ENCODE measurements at places on chromosomes 12 and 14.

GRCh38 chr12:114391088-114391487 lies 14.9 kb downstream of the TBX5 start:
- no peak for DNase-seq

- no peak for DNase-seq
These were observed 4.9 kb downstream of the PTCSC3 start for GRCh38 chr14:36171607-36172006.

- DNase-seq, result no peak
These were observed 439.4 kb downstream of the CCDC91 start for GRCh38 chr12:28629691-28630090.

DNA sequence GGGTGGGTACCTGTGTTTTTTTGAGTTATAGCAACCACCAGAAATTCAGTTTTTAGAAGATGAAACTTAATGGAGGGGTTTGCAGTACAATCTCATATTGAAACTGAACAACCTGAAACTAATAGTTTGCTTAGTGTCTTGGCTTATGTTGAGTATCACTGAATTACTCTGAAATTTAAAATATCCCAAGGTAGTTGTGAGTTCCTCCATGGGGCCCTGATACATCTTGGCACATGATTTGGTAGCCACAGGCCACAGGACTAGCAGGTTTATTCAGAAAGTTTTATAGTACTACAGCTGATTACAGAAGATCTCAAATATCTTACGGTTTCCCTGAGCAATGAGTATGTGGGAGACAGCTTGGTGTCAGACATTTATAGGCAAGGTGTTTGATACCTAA lies 10.4 kb downstream of the PTGES3 start:
- DNase-seq, result no peak

DNA sequence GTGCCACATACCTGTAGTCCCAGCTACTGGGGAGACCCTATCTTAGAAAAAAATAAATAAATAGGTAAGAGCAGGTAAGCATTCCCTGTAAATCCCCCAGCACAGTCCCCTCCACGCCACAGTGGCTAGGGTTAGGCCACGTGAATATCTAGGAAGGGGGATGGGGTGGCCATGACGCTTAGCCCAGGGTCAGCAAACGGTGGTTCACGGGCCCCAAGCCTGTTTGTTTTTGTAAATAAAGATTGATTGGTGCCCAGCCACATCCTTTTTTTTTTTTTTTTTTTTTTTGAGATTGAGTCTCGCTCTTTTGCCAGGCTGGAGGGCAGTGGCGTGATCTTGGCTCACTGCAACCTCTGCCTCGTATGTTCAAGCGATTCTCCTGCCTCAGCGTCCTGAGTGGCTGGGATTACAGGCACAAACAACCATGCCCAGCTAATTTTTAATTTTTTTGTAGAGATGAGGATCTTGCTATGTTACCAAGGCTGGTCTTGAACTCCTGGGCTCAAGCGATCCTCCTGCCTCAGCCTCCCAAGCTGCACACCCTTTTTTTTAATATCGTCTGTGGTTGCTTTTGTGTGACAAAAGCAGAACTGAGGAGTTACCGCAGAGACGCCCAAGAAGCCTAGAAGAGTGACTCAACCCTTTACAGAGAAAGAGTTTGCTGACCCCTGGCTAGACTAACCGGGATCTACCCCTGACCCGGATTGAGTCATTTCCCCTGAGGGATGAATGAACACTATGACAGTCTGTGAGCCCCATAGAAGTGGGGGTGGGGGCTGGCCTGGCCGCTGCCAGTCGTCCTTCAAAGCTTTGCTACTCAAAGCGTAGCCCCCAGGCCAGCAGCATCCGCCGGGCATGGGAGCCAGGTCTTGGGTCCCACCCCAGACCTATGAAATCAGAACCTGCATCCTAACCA lies 113.7 kb upstream of the NCOR2 start:
- no peak for DNase-seq

DNA sequence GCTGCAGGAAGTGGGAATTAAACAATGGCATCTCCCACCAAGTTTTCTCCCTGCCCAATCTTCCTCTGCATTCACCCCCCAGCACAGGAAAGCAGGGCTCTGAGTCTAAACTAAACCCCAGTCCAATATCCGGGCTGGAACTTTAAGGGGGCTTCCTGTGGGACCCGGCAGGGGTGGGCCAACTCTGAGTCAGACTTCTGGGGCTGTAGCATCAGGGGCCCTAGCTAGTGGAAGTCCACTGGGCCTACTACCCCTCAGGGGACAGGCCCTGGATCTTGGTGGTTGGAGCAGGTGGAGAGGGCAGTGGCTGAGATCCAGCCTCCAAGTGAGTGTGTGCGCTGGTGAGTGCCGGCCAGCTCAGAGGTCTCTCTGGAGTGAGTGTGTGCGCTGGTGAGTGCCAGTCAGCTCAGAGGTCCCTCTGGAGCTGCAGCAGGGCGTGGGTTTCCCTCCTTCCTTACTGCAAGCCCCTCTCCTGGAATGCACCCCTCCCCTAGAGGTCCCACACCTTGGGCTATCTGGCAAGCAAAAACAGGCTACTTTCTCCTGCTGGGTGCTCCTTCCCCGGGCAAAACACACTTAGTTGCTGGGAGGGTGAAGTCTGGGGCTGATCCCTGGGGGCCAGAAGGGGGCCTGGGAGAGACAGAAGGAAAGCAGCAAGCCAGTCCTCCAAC lies 5.6 kb upstream of the LHX5 start:
- DNase-seq, result no peak

- no peak for DNase-seq
These were observed 38.5 kb downstream of the SLC38A6 start for GRCh38 chr14:61019537-61019936.

DNA sequence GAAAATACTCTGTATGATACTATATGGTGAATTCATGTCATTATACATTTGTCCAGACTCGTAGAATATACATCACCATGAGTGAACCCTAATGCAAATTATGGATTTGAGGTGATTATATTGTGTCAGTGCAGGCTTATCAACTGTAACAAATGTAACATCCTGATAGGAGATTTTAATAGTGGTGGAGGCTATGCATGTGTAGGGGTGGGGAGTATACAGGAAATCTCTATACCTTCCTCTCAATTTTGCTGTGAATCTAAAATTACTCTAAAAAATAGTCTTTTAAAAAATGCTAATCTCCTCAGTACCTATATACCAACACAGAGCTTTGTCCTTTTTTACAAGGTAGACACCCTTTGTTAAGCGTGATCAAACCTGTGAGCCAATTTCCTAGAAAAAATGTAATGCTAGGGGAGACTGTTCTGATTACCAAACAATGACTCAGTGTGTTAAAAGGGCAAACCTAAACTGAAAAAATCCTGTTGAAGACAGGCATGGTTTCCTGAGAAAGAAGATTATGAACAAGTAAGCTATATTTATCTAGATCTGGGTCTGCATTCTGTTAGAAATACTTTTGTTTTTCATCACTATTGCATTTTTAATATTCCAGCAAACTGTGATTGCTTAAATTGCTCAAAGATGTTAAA lies 170.9 kb downstream of the DUSP6 start:
- DNase-seq, result no peak

GRCh38 chr14:77991128-77991772 lies 178.9 kb upstream of the NRXN3 start:
- DNase-seq, result no peak

- DNase-seq, result no peak
These were observed 790.3 kb downstream of the TMTC2 start for GRCh38 chr12:83476695-83477690.

GRCh38 chr12:46886541-46887041 lies 60.8 kb upstream of the SLC38A4 start:
- DNase-seq, result no peak

GRCh38 chr12:18849080-18849479 lies 111.2 kb downstream of the CAPZA3 start:
- no peak for DNase-seq

GRCh38 chr12:113874326-113874725 lies 91.8 kb downstream of the RBM19 start:
- DNase-seq, result no peak

DNA sequence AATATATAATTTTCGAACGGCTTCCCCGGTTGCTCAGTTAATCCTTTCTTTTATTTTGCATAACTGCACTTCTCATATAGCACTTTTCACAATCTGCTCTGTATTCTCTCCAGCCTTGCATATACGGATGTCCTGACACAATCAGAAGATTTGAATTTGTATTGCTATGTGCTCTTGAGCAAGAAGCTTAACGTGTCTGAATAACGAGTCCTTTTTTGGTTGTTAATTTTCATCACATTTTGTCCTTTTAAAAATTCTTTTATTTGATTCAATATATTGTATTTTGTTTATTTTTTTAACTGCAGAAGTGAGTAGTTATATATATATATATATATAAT lies 17.6 kb downstream of the A2M start:
- DNase-seq, result no peak

All from cerebellar nuclear complex (tissue), 1 donor.